Stimulated activated CD8-positive, alpha-beta memory T cell treated with anti-CD3 and anti-CD28 coated beads, Interleukin-12 subunit alpha, Interleukin-12 subunit beta, amount 100 ng/mL, for 1 hour (primary cell): ENCODE measurements at places on chromosomes 4 and X.

- no peak for DNase-seq
Measured at GRCh38 chr4:3297066-3297859, 4.4 kb downstream of the RGS12 start.

DNA sequence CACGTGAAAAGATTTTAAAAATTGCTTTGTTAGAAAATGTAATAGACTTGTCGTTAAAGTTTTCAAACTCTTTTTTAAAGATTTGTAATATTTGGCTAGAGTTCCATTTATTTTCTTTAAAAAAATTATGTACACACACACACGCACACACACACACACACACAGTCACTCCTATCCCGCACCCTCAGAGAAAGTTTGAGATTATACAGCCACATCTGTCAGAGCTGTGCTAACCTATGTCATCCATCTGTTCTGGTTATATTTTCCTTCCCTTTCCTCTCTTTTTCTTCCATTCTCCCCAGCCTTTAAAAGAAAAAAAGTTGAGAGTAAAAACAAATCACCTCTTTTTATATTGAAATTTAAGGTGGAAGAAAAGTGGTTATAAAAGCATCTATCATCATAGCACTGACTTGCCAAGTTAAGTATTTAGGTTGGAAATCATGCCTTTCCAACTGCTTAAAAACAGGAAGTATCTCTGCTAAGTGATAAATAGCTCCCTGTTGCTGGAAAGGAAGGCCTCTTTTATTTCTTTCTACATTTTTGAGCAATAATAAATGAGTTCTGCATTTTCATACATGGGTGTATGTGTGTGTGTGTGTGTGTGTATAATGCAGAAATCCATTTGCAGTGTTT, 163.3 kb upstream of the SPRY1 start:
- no peak for DNase-seq

DNA sequence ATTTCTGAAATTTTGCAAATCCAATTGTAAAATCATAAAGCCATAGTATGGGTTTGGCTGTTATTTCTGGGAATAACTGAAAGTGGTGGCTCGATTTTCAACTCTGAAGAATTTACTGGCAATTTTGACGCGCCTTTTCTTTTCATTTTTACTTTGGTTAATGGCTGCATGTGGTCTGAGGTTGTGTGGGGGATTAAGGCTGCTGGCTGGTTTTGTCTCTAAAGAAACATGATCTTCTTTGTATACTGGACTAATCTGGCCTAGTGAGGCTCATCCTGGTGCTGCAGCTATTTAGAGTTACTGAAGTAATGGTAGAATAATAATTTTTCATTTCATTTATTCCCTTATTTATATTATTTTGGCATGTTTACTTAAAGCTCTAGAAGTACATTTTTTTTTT, 164.0 kb downstream of the RNF150 start:
- DNase-seq, result no peak

- DNase-seq, result no peak
Measured at GRCh38 chr4:74531963-74532794, 87.2 kb downstream of the AREG start.

- no peak for DNase-seq
Measured at GRCh38 chrX:10052906-10053625, 85.9 kb downstream of the CLDN34 start.

GRCh38 chr4:47274901-47275300, 188.6 kb downstream of the COMMD8 start:
- no peak for DNase-seq

GRCh38 chr4:121697564-121697963, 784 bp upstream of the ANXA5 start:
- no peak for DNase-seq

- no peak for DNase-seq
Measured at GRCh38 chrX:95903490-95903889, 781.2 kb upstream of the DIAPH2 start.

DNA sequence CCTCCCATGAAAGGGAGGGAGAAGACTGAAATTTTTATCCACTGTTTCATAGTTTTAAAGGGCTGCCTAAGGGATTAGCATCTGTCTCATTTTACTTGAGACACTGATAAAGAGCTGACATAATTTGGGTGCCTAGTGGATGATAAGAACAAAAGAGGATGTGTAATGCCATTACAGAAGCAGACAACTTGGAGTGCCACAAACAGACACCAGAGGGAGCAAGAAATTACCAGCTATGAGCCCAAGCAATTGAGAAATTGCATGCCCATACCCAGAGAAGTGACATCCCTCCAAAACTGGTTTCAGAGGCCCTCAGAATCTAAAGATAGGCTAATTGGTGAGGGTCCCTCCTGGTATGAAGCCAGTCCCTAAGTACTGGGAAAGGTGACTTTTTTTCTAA, 38.5 kb upstream of the POU3F4 start:
- no peak for DNase-seq

- no peak for DNase-seq
Measured at GRCh38 chr4:7805533-7806337, 133.9 kb downstream of the AFAP1 start.

DNA sequence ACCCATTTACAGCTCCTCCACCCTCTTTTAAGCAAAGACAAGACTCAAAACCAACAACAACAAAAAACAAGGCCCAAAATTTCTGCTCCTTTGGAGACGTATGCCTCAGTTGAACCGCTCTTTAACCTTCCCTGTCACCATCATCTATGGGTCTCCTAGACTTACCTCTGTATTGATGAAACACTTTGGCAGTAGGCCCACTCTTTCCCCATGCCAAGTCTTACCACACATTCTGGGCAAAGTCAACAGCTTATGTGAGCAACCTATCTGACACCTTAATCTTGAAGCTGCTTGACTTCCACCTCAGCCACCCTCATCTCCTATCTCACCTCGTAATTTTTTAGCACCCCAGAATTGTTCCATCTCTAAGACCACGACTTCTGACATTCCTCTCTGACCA, 99.7 kb upstream of the CXorf66 start:
- no peak for DNase-seq

DNA sequence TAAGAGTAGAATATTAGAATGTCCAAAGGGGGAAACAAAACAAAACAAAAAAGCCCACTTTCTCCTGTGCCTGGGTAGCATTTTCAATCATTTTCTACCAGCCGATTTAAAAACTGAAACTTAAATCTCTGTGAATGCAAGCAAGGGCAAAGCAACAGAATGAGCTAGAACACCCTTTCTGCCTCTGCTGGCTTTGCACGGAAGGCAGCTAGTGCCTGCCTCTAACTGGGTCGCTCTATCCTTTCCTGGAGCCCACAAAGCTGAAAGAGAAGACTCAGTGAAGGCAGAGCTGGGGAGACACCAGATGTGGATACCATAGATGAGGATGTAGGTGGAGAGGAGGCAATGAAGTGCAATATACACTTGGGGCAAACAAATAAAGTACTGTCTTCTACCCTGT, 248.9 kb upstream of the TTC29 start:
- no peak for DNase-seq
